ENCODE measurements at places on chromosomes 6 and 20.

GRCh38 chr6:42498473-42499128 is 46.9 kb upstream of the TRERF1 start:
- no peak for DNase-seq

GRCh38 chr20:58309591-58310290 is at the start of gene RAB22A:
Gene RAB22A (plus strand): TSS chr20:58309715. CDS start chr20:58309977, 262 bp downstream.
- peak; percentile 95 for DNase-seq

- peak; percentile 82 for DNase-seq
Measured at GRCh38 chr20:38057351-38057972, 23.9 kb downstream of the RPRD1B start.

DNA sequence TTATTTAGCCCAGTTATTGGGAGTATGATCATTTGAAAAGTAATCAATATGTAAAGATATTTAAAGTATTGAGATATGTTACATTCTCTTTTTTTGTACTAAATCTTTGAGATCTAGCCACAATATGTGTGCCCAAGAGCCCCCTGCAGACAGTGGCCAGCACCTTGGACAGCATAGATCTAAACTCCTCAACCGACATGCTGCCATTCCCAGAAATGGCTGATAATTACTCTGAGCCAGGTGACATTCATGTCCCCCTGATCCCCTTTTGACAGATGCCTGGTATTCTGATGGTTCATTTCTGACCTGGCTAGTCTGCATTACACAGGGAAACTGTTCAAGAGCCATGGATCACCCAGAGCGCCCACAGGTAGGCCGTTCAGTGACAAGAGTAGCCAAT is 177.1 kb downstream of the ZDHHC14 start:
- no peak for DNase-seq

DNA sequence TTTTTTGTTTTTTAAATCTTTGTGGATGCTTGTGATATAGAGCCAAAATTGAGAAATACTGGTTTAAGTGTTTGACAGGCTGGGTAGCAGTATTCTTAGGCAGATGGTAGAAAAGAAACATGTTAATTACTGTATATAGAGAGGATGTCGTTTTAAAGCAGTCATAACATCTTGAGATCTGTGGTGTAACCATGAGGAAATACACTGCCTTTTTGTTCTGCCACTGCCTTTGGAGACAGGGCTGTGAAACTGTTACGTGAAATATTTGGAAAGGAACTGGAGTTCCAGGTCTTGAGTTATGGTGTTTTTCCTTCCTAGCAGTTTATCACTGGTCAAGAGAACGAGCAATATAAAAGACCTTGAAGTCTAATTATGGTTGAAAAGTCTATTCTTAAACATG is 19.5 kb downstream of the STXBP5 start:
- DNase-seq, result no peak

GRCh38 chr6:122429323-122429722 is 29.9 kb downstream of the HSF2 start:
- DNase-seq, result no peak

GRCh38 chr20:37162646-37163045 is 16.5 kb upstream of the RPN2 start:
- DNase-seq, result no peak

DNA sequence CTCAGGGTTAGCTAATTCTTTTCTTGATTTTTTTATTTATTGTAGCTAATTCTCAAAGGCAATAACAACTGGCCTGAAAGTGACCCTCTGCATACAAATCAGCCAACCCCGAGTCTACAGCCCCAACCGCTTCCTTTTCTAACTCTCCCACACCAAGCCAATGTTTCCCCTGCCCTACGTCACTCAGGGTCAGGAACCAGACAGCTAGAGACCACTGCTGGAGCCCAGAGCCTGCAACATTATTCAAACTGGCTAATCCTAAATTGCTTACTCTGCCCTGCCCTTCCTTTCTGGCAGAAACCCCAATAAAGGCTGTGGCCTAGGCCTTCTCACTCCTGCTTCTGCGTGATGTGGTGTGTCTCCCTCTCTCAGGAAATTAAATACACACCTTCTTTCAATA is 320.7 kb downstream of the CBLN4 start:
- DNase-seq, result no peak

DNA sequence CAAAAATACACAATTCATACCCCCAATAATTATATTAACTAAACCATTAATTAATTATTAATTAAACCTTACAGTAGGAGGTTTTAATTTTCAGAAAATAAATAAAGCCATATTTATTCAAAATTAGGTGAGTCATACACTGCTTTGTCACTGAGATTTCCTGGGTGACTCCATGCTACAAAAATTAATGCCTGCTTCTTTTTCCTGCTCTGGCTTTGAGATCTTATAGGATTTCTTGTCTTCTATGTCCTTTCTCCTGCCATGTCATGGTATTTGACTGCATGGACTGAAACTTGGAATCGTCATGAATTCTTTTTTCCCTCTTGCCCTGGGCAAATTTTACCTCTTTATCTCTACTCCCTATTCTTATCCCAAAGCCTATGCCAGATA is 133.2 kb downstream of the PHACTR1 start:
- DNase-seq, result peak; percentile 16

- no peak for DNase-seq
Measured at GRCh38 chr20:18316166-18316565, 27.8 kb downstream of the ZNF133 start.

DNA sequence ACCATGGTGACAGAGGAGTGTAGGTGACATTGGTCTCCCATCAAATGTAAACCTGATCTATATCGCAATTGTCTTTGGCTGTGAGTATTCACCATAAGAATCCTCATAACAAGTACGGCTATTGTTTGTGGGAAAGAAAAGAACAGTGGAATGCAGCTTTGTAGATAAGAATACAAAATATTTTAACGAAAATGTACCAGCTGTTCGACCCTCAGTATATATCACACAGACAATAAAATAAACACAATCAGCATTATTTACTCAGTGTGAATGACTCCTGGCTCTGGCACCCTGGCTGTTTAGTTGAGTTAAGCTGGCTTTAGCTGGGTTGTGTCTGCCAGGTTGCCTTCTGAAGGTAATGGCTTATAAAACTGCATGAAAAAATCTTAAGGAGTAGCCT is 43.4 kb downstream of the SNRNP48 start:
- no peak for DNase-seq

DNA sequence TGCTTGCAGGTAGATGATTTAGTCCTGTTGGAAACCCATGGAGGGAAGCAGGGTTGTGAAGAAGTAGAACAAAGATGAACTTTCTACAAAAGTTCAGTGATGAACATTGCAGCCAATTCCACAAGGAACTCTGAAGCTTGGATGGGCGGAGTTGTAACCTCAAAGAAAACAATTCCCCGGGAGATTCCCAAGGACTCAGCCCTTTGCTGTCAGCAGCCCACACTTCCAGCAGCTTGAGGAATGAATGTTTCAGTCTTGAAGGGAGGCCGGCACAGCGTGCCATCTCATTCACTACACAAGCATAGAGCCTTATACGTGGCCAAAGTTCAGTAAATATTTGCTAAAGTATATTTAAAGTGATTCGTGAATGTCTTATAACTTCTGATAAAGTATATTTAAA is 269.4 kb downstream of the NKAIN2 start:
- DNase-seq, result no peak

- no peak for DNase-seq
Measured at GRCh38 chr20:16666272-16666671, 63.6 kb upstream of the SNRPB2 start.

GRCh38 chr20:62832212-62832922 is 15.5 kb downstream of the COL9A3 start:
- DNase-seq, result no peak

GRCh38 chr6:161029195-161029809 is 37.7 kb downstream of the MAP3K4 start:
- peak; percentile 75 for DNase-seq

DNA sequence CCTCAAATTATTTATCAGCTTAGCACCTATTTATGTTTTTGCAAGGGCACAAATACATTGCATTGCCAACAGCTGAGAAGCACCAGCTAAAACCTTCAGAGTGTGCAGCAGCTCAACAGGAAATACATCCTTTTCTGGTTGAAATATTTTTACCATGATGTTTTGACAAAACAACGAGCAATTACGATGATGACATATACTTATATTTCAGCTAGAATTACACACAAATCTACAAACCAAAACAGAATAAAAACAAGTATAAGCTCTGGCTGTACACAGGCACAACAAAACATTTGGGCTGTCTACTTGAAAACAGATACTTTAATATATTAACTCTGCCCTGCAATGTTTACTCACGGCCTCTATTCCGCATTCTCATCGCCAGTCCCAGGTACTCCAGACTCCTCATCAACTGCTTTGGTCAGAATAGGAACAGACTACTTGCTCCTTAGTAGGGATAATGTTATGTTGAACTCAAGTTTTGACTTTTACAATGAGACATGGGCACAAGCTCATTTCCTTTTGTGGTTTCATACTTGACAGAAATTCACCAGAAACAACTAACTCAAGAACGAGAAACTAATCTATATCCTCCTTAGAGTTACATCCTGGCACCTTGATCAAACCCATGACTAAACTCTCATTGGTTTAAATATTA is 377.6 kb downstream of the ESR1 start:
- peak; percentile 7 for DNase-seq

DNA sequence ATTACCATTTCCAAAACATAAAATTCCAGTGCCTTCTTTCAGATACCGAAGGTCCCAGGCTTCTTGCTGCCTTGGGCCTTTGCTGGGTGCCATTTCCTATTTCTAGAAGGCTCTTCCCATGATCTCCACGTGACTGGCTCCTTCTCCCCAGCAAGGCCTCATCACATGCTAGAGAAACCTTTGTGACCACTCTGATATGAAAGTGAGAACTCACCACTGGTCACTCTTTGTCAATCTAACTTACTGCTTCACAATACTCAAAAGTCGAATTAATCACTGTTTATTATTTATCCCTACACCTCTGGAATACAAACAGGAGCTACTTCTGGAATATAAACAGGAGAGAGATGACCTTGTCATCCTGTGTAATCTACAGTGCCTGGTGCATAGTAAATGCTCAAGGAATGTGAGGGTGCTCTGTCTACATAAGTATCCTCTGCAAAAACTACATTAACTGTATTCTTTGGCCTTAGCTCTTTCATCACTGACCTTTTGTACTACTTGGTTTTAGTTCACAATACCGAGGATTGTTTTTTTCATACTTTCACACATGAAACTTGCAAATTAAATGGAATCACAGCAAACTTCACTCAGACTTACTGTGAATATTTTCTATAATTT is 1.6 kb downstream of the STX7 start:
- DNase-seq, result no peak

GRCh38 chr6:55953335-55953734 is 77.9 kb upstream of the BMP5 start:
- DNase-seq, result peak; percentile 48

All from AG08395 (cell line).